ENCODE measurements at places on chromosomes 2 and 18.

GRCh38 chr2:62526531-62527381 is 20.8 kb upstream of the TMEM17 start:
- no peak for DNase-seq

DNA sequence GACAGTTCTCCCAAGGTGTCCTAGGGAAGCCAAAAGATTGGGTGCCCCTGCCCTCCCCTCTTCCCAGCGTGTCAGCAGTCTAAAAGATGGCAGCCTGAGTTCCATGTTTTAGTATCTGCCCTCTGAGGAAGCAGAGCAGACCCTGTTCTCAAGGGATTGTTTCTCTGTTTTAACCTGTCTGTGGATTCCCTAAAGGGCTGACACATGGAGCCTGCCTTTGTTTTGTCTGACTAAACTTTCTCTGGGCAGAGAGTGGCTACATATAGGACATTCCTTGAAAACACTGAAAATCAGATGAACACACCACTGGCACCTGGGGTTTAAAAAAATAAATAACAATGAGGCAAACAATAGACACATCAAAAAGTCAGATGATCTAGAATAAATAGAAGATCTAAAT is 337.6 kb downstream of the KIAA1328 start:
- DNase-seq: no peak

GRCh38 chr18:73950116-73950700 is 197.4 kb downstream of the FBXO15 start:
- no peak for DNase-seq

DNA sequence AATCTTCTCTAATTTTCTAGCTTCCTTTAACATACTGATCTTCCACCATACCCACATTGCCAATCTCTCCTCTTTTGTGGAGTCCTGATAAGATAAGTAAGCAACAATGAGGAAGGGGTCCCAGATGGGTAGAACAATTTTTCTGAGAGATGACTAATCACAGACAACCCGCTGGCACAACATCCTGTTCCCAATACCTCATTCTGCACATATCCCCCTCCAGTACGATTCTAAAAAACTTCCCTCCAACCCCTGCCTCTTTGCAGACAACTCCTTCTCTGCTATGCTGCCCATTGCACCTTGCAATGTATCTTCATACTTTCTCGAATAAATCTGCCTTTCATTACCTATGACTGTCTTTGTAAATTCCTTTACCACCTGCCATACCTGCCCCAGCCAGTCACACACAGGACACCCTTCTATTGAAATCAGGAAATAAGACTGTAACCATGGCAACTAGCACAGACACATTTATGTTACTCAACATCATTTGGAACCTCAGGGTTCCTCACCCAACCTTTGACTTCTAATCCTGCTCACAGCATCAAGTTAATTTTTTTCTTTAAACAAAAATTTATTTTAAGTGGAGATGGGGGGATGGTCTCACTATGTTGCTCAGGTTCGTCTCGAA is 7.4 kb upstream of the EXOC6B start:
- peak; percentile 27 for DNase-seq

- DNase-seq: no peak
Measured at GRCh38 chr2:42510191-42510590, 16.4 kb upstream of the KCNG3 start.

DNA sequence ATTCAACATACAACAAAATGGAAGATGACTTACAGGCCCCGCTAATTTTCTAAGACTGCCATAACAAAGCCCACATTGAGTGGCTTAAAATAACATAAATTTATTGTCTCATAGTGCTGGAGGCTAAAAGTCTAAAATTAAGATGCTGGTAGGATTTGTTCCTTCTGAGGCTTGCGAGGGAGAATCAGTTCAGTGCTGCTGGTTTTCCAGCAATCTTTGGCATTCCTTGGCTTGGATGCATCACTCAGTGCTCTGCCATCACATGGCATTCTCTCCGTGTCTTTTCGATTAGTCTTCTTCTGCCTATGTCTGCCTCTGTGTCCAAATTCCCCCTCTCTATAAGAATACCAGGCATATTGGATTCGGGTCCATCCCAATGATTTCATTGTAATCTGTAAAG is 959.3 kb upstream of the TMEFF2 start:
- no peak for DNase-seq

DNA sequence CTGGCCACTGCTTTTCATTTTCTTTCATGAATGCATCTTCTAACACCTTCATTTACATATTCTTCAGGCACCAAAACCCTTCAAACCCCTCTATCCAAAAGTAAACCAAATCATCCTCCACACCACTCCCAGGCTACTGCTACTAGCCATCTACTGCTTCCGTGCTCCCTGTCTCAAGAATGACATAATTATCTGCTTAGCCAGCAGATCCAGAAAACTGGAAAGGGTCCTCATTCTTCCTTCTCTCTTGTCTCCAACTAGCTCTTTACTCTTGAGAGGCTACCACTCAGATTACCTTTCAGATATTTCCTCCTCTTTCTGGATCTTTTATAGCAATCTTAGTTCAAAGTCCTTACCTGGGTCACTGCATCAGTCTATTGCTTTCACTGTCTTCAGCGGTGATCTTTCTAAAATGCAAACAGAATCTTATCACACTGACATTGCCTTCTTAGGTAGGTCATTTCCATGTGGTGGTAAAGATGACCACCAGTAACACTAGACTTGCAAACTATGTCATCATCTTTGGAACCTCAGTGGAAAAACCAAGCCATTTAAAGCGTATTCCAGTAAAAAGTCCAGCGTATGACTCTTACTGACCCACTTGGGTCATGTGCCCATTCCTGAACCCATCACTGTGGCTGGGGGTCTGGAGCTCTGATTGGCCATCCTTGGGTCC is 15.8 kb upstream of the NEDD4L start:
- DNase-seq: no peak

- DNase-seq: no peak
Measured at GRCh38 chr18:4605212-4605611, 150.1 kb upstream of the DLGAP1 start.

DNA sequence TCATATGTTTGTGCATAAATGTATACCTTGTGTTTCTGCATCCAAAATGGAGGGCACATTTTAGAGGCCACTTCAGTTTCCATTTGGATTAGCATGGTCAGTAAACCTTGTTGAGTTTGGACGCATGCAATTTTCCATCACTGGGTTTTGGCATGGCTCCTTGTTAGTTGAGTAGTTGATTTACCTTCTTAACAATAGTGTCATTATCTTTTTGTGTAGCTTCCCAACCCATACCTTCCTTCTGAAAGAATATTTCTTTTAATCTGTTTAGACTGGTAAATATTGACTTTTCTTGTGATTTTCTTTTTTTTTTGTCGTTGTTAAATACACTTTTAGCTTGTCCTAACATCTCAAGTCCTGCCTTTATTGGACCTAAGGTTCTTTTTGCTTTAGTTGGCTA is 15.5 kb downstream of the RPIA start:
- no peak for DNase-seq

GRCh38 chr2:187438455-187438854 is 9.6 kb downstream of the CALCRL start:
- no peak for DNase-seq

DNA sequence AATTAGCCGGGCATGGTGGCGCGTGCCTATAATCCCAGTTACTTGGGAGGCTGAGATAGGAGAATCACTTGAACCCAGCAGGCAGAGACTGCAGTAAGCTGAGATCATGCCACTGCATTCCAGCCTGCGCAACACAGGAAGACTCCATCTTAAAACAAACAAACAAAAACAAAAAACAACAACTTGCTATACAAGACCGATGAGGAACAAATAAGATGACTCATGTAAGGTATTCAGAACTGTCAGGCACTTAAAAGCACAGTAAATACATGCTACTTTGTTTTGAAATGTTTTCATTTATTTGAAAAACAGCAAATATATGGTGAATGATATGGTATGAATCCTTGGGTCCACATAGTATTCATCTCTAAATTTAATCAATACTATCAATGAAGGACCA is 66.7 kb downstream of the TRIP12 start:
- no peak for DNase-seq

DNA sequence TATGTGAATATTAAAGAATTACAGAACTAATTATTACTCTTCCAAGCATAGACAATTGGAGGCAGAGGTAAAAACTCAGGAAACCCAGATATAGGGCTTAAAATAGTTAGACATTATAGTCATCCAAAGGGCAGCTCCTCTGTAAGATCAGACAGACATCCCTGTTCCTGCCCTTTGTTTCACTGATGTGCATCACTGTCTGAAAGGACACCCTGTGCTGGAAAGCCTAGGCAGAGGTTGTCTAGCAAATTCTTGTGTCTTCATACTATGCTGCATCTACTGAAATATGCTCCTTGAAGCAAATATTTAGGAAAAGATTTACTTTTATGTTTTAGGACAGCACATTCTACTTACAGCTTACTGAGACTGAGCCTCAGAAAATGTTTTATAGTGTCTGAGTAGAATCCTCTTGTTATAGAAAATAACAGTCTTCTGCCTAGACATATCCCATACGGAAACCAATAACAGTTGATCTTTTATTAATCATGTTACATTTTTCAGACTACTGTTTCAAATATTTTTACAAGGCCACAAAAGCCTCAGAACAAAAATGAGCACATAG is 977.3 kb upstream of the CDH2 start:
- no peak for DNase-seq

DNA sequence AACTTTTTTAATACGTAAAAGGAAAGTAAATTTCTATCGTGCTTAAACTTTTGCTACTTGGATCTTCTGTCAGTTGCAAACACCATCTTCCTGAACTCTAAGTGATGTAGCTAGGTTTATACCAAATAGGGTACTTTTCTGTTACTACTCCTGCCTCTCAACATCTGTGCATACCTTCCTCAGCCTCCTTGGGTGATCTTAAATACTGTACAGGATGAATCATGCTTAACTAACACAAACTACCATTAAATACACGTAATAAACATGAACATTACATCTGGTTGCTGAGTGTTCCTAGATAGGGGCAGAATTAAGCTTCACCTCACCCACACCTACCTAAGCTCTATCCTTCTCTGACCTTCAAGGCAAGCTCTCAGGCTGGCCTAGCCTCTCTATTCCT is 398.0 kb downstream of the TXNL1 start:
- DNase-seq: no peak

DNA sequence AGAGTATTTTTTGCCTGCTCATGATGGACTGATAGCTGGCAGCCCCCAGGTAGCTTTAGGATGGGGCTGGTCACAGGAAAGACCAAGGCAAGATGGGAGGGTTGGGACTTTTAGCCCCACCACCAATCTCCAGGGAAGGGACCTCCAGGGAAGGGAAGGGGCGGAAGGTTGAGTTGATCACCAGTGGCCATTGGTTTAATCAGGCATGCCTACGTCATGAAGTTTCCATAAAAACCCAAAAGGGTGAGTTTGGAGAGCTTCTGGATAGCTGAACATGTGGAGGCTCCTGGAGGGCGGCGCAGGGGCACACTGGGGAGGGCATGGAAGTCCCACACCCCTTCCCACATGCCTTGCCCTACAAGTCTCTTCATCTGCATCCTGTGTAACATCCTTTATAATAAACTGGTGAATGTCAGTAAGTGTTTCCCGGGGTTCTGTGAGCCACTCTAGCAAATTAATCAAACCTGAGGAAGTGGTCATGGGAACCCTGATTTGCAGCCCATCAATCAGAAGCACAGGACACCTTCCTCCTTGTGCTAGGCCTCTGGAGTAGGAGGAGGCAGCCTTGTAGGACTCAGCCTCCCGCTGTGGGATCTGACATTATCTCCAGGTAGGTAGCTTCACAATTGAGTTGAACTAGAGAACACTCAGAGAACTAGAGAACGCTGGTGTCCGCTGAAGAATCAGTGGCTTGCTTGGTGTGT is 30.3 kb downstream of the RAB31 start:
- no peak for DNase-seq

- DNase-seq: no peak
Measured at GRCh38 chr2:65024149-65024829, 31.9 kb upstream of the CEP68 start.

GRCh38 chr2:130884503-130884902 is 47.8 kb downstream of the ARHGEF4 start:
- no peak for DNase-seq

DNA sequence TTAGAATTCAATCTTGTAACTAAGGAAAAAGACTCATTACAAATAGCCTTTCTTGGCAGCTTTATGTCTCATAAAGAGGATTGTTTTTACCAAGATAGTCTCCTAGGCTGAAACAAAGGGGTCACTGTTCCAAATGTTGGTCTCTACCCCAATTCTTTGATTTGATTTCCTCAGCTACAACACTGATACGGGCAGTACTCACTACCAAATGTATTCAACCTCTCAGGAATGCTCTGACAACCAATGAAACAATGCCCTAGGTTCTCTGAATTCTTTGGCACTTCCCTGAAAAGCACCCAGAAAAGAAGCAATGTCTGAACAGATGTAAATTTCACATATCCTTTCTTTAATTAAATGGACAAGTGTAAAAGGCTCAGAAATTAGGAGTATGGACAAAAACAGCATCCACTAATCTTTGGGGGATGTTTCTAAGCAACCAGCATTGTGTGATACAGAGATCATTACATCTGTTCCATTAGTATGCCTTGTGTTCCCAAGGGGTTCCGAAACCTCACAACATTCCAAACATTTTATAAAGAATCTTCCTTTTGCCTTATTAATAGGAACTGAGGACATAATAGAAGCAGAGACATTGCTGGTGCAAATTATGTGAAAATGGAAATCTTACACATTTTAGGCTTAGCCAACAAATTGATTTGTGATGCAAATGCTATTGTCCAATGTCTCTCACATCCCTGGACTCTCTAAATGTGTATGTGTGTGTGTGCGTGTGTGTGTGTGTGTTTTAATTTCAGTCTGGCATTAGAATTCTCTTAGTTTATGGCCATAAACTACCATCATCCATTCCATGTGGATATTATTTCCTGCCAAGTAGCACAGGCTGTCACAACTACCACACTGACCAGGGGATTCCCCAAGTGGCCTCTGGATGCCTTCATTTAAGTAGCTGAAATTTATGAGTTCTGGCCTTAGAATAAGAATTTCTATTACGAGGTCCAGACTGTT is 276.0 kb downstream of the MTX2 start:
- no peak for DNase-seq

GRCh38 chr2:61179701-61180639 is 18.0 kb downstream of the C2orf74 start:
- no peak for DNase-seq

GRCh38 chr2:64765160-64765805 is 111.6 kb upstream of the SERTAD2 start:
- no peak for DNase-seq

- no peak for DNase-seq
Measured at GRCh38 chr2:232748038-232748437, 28.3 kb downstream of the KCNJ13 start.
